Sigmoid colon (tissue), 7 donors: ENCODE measurements at places on chromosomes 16 and 17. TPM values are rescaled to one million over a fixed set of nuclear protein-coding genes. Genes with fewer than 3 reads are reported as not detected.

Gene CARD14
- total RNA-seq, result not detected

Gene TMED6
- total RNA-seq, result not detected

Gene PDIA2
- total RNA-seq, result 0.71 TPM

Gene TPSG1
- not detected for total RNA-seq

Gene CALB2
- 5.2 TPM for total RNA-seq

Gene CNGB1
- 0.71 TPM for total RNA-seq

Gene SRL
- total RNA-seq, result 0.83 TPM

Gene PRSS8
- 0.16 TPM for total RNA-seq
